Stimulated activated CD4-positive, alpha-beta T cell treated with anti-CD3 and anti-CD28 coated beads, Interleukin-15, amount 100 ng/mL, for 48 hours (primary cell): ENCODE measurements at places on chromosomes 16 and 17.

DNA sequence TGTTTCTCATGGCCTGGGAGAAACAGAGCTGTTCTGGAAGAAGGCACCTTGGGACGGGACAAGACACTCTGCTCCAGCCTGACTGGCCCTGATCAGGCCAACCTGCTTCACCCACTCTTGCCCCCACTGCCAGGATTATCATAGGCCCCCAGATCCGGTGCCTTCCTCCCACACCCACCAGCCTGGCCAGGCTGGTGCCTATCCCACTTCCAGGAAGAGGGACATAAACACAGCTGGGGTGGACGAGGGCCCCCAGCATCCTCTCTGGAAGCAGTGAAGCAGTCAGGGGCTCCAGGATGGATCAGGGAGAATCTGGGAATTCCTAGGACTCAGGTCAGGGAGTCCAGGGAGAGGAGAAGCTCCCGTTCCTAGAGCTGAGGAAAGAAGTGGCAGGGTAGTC, 16.9 kb upstream of the ITGA3 start:
- no peak for DNase-seq

GRCh38 chr17:29941334-29941733, at the start of gene EFCAB5:
Gene EFCAB5 (plus strand): TSS chr17:29941634. CDS start chr17:29941797, 163 bp downstream.
- DNase-seq: no peak

- DNase-seq: no peak
Measured at GRCh38 chr17:49498029-49498615, 3.0 kb downstream of the NGFR start.

- DNase-seq: no peak
Measured at GRCh38 chr17:27531469-27531961, 75.3 kb downstream of the KSR1 start.

DNA sequence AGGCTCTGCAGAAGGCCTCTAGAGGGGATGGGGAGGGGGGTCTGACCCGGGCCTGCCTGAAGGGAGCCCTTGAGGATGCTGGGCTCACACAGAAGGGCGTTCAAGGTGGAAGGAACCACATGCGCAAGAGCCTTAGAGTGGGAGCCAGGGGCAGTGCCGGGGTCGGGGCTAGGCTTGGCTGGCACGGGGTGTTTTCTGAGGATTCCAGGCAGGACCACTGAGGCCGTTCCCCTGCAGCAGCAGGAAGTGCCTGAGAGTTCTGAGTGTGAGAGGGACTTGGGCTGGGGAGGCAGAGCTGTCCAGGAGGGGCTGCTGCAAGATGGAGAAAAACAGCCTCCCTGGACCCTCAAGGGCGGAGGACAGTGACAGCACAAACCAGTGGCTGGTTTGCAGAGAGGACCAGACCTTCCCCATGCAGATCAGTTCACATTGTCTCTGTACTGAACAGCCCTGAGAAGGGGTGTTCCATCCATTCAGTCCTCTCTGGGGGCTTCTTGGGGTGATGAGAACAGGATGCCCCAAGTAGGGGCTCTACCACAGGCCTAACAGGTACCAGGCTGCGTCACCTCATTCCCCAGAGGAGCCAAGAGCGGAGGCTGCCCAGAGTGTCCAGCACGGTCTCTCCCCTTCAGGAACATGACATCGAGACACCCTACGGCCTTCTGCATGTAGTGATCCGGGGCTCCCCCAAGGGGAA, 3.4 kb downstream of the NDRG4 start:
- DNase-seq: no peak

DNA sequence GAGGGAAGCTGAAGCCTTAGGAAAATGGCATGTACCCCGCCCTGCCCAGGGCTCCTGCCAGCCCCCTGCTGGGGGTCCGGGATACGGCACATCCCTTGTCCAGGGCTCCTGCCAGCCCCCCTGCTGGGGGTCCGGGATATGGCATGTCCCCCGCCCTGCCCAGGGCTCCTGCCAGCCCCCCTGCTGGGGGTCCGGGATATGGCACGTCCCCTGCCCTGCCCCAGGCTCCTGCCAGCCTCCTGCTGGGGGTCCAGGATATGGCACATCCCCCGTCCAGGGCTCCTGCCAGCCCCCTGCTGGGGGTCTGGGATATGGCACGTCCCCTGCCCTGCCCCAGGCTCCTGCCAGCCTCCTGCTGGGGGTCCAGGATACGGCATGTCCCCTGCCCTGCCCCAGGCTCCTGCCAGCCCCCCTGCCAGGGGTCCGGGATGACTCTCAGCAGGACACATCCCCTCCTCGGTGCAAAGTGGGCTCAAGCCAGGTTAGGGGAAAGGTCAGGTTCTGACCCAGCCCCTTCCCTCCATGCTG, 43.2 kb downstream of the RPH3AL start:
- no peak for DNase-seq

GRCh38 chr16:51994597-51994996, 552.3 kb downstream of the TOX3 start:
- no peak for DNase-seq

DNA sequence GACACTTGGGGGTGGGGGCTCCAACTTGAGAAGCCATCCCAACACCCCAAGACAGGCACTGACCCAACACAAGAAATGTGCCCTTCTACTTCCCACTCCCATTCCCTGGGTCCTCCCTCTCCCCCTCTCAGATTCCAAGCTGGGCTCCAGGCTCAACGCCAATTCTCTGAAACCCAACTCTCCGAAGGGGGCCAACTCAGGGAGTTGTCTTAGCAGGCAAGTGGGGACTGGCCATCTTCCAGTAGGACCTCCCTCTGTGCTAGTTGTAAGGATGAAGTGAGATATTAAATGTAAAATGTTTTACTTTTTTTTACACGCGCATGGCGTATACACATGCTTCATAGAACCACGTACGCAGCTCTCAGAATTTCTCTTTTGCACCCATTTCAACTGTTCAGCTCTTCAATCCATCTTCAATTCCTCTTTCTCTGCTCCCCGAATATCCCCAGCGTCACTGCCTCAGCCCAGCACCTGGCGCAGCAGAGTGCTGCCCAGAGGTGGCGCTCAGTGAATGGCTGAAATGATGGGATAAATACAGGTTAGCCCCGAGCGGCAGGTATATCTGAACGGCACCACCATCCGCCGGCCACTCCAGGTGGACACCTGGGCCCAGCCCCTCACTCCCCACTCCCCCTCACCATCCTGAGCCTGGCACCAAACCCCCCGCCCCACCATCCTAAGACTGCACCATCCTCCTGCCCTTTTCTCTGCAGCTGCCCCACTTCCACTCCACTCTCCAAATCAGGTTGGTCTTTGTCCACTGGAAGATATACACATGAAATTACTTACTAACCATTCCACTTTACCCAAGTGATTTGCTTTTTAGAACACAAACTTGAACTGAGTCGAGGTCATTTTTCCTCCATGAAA, 43.9 kb upstream of the TNRC6C start:
- no peak for DNase-seq

- DNase-seq: no peak
Measured at GRCh38 chr17:41659427-41660212, 29.1 kb upstream of the EIF1 start.

GRCh38 chr16:4271176-4272113, 1.4 kb downstream of the TFAP4 start:
- DNase-seq: peak; percentile 90

DNA sequence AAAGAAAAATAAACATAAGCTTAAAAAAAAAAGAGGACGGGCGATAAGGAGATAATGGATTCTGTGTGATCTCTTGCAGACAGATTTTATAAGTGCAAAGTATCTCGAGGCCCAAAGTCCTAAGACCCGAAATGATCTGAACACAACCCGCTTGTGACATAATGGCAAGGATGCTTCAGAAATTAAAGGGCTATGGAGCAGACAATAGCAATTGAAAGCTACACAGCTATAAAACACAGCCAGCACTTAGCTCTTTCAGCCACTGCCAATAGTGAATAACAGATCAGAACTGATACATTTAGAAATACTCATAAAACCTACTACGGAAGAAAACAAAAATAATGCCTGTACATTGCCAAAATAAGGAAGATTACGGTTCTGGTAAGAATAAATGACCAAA, 117.5 kb downstream of the ZFHX3 start:
- no peak for DNase-seq

DNA sequence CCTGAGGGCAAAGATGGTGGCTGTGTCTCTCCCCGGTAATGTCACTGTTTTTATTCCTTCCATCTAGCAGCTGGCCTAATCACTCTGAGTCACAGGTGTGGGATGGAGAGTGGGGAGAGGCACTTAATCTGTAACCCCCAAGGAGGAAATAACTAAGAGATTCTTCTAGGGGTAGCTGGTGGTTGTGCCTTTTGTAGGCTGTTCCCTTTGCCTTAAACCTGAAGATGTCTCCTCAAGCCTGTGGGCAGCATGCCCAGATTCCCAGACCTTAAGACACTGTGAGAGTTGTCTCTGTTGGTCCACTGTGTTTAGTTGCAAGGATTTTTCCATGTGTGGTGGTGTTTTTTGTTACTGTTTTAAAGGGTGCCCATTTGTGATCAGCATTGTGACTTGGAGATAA, 5.5 kb upstream of the RAPGEFL1 start:
- no peak for DNase-seq

DNA sequence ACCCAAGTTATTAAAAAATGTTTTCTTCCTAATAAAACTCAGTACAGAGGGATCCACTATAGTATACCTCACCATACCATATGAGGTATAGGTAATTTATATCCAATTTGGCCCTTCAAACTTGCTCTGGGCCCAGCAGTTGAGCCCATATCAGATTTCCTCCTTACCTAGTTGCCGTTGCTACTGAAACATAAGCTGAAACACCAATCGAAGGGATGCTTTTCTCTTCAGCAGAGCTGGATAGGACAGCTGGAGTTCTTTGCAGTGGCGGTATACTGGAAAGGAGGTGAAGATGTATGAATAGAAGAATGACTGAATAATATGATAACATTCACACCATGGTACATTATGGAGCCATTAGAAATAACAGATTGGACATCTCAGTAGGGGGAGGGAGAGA, 42.7 kb downstream of the TNRC6C start:
- no peak for DNase-seq

- no peak for DNase-seq
Measured at GRCh38 chr17:83149761-83150251, 70.4 kb downstream of the METRNL start.

DNA sequence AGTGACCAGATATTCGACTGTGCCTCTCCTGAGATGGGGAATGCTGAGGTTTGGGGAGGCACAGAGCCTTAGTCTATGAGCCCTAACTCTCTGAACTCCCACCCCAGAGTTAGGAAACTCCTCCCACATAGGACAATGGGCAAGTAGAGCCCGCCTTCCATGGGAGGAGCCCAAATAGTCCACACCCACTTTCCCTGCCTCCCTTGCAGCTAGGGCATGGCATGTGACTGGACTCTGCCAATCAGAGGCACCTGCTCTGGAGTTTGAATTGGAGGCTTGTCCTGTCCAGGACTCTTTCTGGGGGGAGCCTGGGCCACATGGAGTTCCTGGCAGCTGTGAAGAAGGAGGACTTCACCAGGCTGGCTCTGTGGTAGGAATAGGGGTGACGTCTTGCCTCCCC, 48.4 kb downstream of the SOCS1 start:
- no peak for DNase-seq

DNA sequence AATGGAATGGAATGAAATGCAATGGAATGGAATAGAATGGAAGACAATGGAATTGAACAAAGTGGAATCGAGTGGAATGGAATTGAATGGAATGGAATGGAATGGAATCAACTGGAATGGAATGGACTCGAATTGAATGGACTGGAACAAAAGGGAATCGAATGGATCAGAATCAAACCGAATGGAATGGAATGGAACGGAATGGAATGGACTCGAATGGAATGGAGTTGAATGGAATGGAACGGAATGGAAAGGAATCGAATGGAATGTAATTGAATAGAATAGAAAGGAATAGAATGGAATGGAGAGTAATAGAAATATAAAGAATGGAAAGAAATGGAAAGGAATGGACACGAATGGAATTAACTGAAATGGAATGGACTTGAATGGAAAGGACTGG, 475.2 kb upstream of the WSB1 start:
- no peak for DNase-seq

GRCh38 chr17:50209472-50210239, 8.2 kb upstream of the COL1A1 start:
- no peak for DNase-seq

DNA sequence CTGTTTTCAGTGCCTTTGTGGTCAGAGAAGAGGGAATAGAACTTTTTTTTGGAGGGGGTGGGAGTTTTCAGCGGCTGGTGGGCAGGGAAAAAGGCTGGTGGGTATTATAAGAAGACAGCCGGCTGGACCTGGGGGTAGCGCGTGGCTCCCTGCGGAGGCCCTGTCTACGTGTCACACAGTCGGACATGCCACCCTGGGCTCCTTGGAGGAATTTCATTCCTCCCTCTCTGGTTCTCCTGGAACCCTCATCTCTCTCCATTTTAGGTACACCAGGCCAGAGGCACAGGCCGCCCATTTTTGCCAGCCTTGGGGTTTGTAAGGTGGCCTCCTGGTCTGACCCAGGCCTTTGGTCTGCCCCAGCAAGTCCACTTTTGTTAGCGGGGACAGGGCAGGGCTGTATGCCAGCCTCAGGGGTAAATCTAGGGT, 908 bp downstream of the FKBP10 start:
- no peak for DNase-seq

DNA sequence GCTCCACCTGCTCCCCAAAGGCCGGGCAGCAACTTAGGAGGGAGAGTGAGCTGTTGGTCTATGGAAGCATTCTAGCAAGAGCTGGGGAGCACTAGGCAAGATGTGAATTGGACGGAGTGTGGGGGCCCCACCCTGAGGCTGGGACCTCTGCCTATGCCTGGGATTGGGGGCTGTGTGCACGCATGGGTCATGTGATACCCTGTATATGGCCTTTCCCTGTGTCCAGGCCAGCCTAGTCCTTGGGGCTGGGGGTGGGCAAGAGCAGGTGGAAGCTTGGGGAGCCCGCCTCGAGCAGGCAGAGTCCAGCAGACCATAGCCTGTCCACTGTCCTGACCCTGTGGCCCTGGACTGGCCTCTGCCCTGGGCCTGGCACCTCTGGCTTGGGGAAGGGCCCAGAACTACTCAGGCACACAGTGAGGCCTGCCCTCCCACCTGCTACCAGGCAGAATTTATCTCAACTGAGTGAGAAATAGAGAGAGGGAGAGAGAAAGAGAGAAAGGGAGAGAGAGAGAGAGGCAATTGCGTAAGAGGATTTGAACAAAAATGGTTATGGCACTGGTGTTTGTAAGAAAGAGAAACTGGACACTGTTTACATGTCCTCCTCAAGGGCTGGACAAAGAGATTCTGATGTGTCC, 19.1 kb downstream of the PDP2 start:
- no peak for DNase-seq

- DNase-seq: no peak
Measured at GRCh38 chr17:38434178-38434665, 6.0 kb downstream of the ARHGAP23 start.

GRCh38 chr17:9021158-9021991, at the start of gene NTN1:
Gene NTN1 (plus strand): TSS chr17:9021510. CDS start chr17:9022374, 864 bp downstream.
- peak; percentile 47 for DNase-seq

GRCh38 chr17:72143245-72143644, 22.4 kb downstream of the SOX9 start:
- no peak for DNase-seq

- no peak for DNase-seq
Measured at GRCh38 chr17:82160075-82160474, 52.6 kb downstream of the CCDC57 start.

DNA sequence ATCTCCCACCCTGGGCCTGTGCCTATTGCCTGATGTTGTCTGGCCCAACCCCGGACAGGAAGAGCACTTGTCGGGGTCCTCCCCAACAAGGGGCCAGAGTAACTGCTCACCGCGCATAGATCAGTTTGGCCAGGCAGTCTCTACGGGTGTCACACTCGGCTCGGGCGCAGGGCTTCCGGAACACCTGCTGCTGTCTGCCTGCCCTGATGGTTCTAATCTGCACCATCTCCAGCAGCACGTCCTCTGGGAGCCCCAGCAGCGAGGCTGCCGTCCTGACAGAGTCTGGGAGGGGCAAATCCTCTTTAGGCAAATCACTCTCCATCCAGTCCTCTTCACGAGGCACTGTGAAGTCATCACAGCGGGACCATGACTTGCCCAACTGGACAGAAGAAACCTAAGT, 24.0 kb downstream of the MYO19 start:
- DNase-seq: no peak
